ENCODE measurements at places on chromosomes 5 and 9.

DNA sequence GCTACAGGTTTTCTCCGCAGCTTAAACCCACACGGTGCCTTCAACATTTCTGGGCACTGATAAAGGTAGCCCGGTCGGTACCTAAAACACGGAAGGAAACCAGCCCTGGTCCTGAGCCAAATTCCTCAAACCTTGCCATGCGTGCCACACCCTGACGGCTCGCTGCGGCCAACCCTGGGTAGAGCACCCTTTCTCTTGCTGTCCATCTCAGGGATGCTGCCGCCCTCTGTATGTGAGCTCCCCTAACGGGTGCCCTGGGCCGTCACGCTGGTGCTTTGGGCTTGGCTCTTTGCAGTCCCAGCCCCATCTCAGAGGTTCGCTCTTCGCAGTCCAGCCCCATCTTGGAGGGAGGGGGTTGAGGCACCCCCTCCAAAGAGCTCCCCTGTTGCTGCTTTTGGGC is 43.9 kb downstream of the PNPLA7 start:
- no peak for DNase-seq

GRCh38 chr5:108212775-108213346 is 169.0 kb downstream of the FBXL17 start:
- DNase-seq, result no peak

GRCh38 chr5:68272289-68272688 is 56.7 kb downstream of the PIK3R1 start:
- DNase-seq, result no peak

- DNase-seq, result no peak
Measured at GRCh38 chr9:135690836-135691570, 8.3 kb downstream of the SOHLH1 start.

GRCh38 chr5:51479840-51480239 is 96.6 kb downstream of the ISL1 start:
- no peak for DNase-seq

DNA sequence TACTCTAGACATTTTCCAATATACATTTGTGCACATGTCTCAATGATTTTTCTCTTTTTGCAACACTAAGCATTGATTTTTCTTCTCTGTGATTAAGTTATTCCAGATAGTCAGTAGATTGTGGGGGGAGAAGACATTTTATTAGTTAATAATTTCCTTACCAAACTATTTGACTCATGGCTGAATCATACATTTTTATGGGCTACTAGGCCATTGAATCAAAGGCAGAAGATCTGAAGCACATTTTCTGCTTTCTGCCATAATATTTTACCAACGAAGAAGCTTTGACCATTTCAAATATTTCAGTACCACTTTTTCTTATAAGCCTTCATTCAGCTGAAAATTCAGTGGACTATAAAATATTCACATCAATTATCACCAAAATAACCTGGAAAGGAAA is 175.6 kb downstream of the IRX2 start:
- no peak for DNase-seq

DNA sequence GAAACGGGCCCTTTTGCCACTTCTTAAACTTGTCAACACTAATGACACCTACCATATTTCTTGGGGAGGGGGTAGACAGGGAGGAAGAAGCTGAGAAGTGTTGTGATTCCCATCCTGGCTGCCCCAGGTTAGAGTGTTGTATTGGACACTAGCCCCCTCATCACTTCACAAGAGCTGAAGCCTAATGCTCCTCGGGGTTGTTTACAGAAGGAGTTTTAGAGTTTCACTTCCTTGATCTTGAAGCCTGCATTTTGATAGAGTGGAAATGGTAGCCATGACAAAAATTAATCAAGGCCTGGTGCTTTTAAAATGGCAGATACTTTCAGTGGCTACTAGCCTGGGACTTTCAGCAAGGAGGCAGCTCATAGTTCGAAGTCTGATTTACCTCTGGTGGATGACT is 11.0 kb upstream of the FAM120AOS start:
- DNase-seq, result no peak

- no peak for DNase-seq
Measured at GRCh38 chr5:150272531-150272930, 17.0 kb downstream of the CAMK2A start.

- DNase-seq, result peak; percentile 42
Measured at GRCh38 chr5:147628058-147628895, 118.4 kb upstream of the DPYSL3 start.

DNA sequence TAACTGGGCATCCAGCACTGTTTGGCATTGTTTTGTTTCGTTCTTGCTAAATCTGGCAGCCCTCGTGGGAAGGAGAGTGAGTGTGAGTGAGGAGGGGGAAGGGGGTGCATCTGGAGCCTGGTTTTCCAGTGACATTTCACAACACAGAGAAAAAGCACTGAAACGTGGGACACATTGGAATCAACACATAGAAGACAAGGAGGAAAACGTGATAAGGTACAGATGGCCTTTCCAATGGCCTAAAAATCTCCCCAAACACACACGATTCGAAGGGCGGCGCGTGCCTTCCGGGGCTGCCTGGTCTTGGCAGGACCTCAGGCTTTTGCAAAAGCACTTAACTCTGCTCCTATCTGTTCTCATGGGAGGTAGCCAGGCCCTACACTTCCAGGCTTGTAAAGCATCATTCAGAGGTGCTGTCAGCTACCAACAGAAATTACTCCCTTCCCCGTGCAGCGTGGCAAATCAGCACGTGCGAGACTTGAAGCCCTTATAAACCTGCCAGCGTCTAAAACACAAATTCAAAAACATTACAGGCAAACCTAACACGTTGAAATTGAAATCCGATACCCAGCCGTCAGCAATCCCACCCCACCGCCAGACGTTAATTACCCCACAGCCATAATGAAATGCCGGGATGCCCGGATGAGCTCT is 129.4 kb downstream of the OLFM1 start:
- DNase-seq, result no peak

- no peak for DNase-seq
Measured at GRCh38 chr5:134142806-134143205, 28.3 kb downstream of the TCF7 start.

GRCh38 chr5:181281077-181281983 is 20.4 kb upstream of the TRIM52 start:
- no peak for DNase-seq

- no peak for DNase-seq
Measured at GRCh38 chr5:176173647-176174046, 64.6 kb upstream of the SIMC1 start.

- no peak for DNase-seq
Measured at GRCh38 chr9:4292781-4293180, 7.1 kb downstream of the GLIS3 start.

DNA sequence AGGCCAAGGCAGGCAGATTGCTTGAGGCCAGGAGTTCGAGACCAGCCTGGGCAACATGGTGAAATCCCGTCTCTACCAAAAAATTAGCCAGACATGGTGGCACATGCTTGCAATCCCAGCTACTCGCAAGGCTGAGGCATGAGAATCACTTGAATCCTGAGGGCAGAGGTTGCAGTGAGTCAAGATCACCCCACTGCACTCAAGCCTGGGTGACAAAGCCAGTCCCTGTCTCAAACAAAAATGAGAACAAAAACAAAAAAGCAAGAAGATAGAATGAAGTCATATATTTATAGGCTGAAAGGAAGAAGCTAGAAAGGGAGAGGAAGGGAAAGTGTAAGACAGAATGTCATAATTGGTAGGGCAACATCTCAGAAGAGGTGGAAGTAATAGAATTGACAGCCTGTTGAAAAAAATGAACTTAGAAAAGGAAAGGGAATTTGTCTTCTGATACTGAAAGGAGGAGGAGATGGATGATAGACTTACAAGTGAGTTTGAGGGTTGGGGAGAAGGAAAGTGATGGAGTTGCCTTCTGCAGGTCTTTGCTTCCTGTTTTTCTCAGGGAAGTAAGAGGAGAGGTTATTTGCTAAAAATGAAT is 32.2 kb downstream of the CARD6 start:
- no peak for DNase-seq

- no peak for DNase-seq
Measured at GRCh38 chr5:122490718-122491117, 178.7 kb downstream of the SNCAIP start.

DNA sequence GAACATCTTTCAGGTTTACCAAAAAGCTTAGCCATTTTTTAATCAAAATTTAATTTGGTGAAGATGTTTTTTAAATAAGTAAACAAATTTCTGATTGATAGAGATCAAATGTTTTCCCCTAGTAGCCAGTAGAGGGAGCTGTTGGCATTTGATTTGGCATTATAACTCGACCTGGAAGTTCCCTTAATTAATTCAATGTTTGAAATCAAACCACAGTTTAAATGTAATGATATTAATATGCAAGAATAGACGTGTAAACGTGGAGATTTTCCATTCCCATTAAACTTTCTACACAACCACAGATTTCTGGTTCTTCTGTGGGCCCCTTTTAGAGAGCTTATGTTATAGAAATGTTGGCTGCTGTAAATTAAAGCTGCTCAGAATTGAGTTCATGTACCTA is 148.1 kb upstream of the MPDZ start:
- peak; percentile 11 for DNase-seq

GRCh38 chr5:116859666-116860320 is 285.2 kb upstream of the SEMA6A start:
- DNase-seq, result no peak

DNA sequence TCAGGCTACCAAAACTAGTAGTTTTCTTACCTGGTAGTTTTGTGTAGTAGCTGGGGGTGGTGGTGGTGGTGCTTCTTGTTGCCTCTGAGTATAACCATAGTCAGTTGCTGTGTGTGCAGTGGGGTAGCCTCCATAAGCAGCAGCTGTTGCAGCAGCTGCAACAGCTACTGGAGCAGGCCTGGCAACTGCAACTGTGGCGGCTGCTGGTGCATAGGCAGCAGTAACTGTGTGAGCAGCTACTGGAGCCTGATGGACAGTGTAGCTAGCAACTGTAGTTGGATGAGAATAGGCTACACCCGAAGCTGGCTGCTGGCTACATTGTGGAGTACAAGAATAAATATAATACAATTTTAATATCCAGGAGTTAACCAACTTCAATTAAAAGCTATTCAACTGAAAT is 24.7 kb downstream of the ZFR start:
- no peak for DNase-seq

- no peak for DNase-seq
Measured at GRCh38 chr9:19151425-19152159, 24.3 kb upstream of the PLIN2 start.

GRCh38 chr5:96247097-96247701 is 185.8 kb downstream of the PCSK1 start:
- no peak for DNase-seq

- peak; percentile 53 for DNase-seq
Measured at GRCh38 chr5:84603568-84604185, 219.0 kb upstream of the EDIL3 start.

GRCh38 chr5:95803271-95804148 is 19.0 kb downstream of the GLRX start:
- DNase-seq, result no peak

DNA sequence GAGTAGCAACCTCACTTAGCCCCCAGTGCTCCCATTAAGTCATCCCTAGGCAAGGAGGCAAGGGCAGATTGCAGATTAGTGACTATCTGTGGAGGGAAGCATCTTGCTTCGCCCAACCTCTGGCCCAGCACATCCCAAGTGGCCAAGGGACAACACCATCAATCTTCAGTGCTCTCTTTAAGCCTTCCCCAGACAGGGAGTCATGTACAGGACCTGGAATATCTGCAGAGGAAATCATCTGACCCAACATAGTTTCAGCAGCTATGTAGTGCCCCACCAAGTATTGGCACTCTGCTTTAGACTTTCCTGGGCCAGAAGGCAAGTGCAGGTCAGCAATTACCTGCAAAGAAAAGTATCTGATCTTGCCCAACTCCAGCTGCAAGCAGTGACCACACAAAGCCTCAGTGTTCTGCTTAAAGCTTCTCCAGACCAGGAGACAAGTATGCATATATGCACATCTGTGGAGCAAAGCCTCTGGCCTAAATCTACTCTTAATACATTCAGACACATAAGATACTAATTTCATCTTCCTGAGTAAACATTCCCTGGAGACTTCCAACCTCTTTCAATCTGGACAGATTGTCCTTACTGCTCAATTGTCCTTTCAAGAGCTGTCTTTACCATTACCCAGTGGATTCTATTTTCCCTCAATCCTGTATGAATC is 224.8 kb upstream of the VLDLR start:
- no peak for DNase-seq

GRCh38 chr9:22050924-22051323 is 41.8 kb upstream of the CDKN2B start:
- no peak for DNase-seq

DNA sequence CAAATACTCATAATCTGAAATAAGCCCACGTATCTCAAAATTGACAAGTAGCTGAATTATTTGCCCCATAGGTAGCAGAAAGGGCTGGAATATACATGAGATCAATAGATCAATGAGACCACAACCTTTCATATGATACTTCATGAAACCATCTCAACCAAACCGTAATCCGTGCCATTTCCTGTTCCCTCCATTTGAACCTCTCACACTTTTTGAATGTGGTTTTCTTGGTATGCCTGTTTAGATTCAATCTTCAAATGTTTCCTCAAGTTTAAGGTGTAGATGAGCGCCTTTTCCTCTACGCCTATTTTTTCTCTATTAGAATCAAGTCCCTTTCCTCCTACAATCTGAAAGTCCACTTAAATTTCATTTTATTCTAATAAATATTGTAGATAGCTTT is 805.5 kb downstream of the EFNA5 start:
- DNase-seq, result no peak

DNA sequence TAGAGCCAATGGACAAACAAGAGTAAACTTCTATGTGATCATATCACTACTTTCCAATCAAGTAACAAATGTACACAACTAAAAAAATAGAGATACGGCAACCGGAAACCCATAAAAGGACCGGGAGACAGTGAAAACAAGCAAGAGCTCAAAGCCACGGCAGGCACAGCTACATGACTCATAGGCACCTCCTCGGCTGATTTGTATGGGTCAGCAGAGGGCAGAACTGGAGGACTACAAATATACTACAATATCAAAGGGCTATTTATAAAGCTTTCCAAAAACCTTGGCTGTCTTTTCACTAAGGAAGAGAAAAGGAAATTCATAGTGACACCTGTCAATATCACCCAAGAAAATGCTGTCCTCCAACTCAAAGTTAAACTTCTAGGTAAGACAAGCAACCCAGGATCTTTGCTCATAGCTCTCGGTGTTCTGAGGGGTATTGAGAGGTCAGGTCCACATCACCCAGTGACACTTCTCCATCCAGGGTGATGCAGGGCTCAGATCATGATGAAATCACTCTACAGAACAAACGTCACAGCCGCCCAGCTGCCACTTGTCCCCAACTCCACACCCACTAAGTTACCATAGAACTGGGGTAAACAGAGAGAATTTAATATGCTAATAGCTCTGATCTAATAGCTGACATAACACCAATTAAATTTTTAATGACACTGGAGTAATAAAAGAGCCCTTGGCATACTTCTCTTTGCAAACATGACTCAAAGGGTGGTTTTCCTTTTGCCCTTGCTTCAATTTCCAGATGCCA is 41.3 kb downstream of the PFDN1 start:
- peak; percentile 89 for DNase-seq

GRCh38 chr5:123344816-123345426 is 78.3 kb downstream of the CEP120 start:
- DNase-seq, result peak; percentile 15

- DNase-seq, result no peak
Measured at GRCh38 chr9:113349445-113350094, at the start of gene BSPRY. Gene BSPRY (plus strand): TSS chr9:113349541. CDS start chr9:113349580, 39 bp downstream.

GRCh38 chr9:18056269-18056992 is 417.5 kb upstream of the ADAMTSL1 start:
- DNase-seq, result no peak

- DNase-seq, result no peak
Measured at GRCh38 chr5:173119719-173120118, 24.6 kb upstream of the BNIP1 start.

GRCh38 chr5:7518947-7519560 is 123.1 kb downstream of the ADCY2 start:
- DNase-seq, result no peak

All from amniotic stem cell (primary cell).